ENCODE measurements at places on chromosomes 1 and 21.

DNA sequence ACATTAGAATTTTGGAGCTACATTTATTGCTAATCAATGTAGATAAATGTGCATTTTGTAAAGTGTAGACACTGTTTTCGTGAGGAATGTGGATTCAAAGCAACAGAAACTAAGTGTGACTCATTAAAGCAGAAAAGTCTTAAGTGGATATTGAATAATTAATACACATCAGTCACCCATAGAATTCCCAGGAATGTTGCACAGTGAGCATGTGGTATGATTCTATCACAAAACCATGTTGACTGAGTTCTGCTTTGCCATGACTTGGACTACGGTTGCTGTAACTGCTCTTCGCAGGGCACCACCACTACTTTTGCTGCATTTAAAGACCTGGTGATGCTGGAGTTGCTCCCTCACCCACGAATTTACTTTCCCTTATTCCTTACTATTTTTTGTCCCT is 471.8 kb downstream of the KCNT2 start:
- DNase-seq = no peak

- DNase-seq = no peak
Observed at GRCh38 chr21:38326899-38327298, 70.1 kb downstream of the KCNJ15 start.

DNA sequence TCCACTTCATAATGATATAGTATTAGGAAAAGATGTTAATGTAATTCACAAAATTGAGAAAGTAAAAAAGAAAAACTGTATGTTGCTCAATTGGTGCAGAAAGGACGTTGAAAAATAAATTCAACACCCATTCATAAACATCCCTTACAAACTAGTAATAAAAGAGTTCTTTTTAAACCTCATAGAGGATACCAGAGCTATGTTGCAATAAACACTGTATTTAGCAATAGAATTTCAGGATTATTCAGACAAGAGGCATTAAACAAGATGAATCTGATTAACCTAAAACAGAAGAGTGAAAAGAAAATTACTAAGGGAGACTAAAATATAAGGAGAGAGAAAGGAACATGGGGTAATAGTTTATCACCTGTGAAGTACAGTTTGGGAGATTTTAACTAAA is 154.8 kb downstream of the NTPCR start:
- no peak for DNase-seq

DNA sequence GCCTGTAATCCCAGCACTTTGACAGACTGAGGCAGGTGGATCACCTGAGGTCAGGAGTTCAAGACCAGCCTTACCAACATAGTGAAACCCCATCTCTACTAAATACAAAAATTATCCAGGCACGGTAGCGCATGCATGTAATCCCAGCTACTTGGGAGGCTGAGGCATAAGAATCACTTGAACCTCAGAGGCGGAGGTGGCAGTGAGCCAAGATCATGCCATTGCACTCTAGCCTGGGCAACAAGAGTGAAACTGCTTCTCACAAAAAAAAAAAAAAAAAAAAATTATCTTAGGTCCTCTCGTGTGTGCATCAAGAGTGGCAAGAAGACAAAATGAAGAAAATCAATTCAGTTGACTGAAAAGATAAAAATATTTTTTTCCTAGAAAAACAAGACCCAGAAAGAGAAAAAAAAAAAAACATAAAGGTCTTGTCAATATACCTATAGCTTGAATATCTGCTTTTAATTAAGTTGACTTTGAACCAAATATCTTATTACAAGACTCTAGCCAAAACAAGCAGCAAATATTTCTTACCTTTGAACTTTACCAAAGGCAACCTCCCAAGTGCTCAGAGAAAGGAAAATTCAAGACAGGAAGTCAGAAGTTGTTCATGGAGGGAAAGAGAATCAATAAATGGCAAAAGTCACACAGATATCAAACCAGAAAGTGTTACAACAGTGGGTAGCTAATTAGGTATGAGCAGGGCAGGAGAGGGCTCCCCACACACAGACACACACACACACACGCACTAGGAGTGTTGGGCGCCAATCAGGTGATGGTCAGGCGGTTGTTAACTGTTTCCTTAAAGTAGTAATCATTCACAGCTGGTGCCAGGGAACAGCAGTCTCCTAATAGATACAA is 29.6 kb downstream of the ITLN2 start:
- DNase-seq = no peak

DNA sequence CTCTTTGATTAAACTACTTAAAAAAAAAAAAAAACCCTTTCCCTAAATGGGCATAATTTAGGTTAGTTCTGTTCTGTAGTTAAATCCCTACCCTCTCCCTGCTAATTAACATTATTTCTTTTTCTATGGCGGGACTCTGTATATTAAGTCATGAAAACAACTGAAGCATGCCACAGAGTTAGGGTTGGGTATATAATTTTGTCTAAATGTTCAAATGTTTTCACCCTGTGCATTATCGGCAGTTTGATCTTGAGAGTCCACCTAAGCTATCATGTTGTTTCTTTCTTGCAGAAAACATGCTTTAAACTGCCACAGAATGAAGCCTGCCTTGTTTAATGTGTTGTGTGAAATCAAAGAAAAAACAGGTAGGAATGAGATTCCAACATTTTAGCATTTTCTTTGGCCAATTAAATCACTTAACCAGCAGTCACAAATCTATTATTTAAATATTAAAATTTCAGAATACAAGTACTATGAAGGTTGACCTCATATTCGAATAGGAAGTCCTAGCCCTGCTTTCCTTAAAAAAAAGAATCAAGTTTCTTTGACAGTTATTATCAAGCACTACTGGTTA is 4.0 kb downstream of the PBX1 start:
- DNase-seq = no peak

GRCh38 chr1:96580920-96581319 is 140.7 kb upstream of the PTBP2 start:
- no peak for DNase-seq

DNA sequence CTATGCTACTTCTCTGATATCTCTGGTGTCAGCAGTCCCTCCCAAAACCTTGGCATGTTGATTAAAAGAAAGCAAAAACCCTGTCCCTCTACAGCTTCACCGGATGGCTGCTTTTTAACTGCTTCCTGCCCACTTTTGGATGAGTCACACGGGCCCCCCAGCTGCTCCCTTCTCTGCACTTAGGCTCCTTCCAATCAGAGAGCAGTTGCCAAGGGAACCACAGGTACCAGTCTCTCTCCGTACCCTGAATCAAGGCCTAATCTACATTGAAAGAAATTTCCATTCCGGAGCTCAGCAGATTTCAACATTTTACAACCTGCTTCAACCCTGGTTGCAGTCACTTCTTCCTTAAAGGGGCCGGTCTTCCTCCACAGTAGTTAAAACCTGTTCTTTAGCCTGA is 70.6 kb upstream of the GJB5 start:
- no peak for DNase-seq

DNA sequence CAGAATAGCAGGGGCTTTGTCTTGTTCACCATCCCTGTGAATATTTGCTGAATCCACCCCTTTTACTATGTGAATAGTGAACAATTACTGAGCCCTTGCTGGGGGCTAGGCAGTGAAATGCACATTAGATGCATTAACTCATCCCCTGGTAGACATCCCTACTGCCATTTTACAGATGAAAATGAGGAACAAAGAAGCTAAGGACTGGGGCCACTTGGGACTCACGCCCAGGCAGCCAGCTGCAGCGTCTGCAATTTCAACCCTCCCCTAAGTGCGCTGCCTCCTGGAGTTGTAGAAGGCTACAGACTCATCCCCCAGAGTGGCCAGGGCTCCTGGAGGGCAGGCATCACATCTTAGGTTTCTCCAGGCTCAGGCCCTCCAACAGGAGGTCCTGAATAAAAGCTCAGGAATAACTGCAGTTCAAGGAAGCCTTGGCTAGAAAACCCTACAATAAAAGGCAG is 31.6 kb downstream of the CAPZB start:
- DNase-seq = no peak

DNA sequence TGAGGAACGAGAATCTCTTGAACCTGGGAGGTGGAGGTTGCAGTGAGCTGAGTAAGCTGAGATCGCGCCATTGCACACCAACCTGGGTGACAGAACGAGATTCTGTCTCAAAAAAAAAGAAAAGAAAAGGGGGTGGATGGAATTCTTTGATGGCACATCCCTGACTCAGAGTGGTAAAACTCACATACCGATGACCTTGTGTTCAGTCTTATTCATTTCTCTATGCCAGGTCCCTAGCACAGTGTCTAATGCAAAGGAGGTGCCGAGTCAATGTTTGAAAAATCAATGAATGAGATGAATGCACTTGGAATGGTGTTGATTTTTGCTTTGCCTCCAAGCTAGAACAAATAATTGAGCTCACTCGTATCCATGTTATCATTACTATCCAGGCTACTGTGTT is 18.5 kb upstream of the FAM20B start:
- no peak for DNase-seq

- no peak for DNase-seq
Observed at GRCh38 chr1:115230281-115230680, 107.8 kb downstream of the NGF start.

DNA sequence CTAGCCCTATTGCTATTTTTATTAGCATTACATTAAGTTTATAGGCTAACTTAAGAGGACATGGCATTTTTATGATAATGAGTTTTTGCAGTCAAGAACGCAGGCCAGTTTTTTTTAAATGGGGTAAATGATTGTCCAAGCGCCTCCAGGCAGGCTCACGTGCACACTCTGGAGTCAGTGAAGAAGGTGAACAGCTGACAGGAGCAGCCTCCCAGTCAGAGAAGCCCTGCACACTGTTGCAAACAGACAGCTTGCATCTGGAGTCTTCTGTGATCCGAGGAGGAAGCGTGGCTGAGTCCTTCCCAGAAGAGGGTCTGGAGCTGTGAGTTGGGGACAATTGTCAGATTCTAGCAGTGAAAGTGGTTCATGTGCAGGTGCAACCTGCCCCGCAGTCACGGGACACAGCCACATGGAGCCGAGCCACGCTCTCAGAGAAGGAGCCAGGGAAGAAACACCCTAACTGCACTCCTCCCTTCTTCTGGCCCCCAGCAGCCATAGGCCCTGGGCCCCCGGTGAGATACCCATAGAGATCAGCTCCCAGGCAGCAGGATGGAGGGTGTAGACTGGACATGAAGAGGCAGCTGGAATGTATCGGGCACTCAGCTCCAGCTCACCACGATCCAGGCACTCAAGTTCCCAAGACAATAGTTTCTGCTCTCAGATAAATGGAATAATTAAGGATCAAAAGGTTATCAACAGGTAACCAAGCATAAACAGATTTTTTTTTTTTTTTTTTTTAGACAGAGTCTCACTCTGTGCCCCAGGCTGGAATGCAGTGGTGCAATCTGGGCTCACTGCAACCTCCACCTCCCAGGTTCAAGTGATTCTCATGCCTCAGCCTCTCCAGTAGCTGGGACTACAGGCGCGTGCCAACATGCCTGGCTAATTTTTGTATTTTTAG is 26.4 kb downstream of the CAPN2 start:
- DNase-seq = no peak

DNA sequence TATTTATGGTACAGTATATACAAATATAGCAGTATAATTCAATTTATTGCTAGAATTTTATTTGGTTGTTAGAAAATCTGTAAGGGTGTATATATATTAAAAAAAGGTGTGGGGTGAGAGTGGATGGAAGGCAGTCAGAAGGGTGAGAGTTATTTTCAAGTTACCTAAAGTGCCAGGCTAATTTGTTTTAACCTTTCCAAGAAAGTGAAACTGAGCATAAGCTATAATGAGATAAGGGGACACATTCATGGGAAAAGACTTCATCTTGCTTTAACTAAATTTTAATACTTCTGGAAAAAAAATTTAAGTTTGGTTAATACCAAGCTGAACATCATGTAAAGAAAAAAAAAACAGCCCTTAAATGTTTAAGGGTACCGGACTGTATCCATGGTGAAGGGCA is 4.9 kb downstream of the TEX38 start:
- DNase-seq = no peak
